ENCODE measurements at places on chromosomes 4 and X.

GRCh38 chrX:130165181-130165702, 399 bp downstream of the AIFM1 start:
- no peak for DNase-seq

DNA sequence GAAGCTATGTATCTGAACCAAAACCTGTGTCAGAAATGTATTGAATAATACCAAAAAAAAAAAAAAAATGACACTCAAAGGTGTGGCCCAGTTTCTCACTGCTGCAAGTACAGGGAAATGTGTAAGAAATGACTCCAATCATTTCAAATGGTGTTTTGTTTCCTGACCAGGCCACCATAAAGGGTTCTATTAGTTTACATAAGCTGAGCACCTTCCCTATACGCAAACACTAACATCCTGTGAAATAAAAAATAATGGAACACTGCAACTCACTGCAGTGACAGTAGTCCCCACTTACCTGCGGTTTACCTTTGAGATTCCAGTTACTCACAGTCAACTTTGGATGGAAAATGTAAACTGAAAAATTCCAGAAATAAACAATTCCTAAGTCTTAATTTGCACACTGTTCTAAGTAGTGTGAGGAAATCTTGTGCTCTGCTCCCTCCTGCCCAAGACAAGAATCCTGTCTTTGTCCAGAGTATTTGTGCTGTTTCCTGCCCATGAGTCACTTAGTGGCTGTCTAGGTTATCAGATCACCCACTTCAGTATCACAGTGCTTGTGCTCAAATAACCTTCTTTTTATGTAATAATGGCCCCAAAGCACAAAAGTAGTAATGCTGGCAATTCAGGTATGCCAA, 265.3 kb downstream of the RCHY1 start:
- DNase-seq, result no peak

DNA sequence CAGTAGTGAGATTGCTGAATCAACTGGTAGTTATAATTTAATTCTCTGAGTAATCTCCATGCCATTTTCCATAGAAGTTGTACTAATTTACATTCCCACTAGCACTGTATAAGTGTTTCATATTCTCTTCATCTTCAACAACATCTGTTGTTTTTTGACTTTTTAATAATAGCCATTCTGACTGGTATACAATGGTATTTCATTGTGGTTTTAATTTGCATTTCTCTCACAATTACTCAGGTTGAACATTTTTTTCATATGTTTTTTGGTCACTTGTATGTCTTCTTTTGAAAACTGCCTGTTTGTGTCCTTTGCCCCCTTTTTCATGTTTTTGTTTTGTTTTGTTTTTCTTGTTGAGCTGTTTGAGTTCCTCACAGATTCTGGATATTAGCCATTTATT, 880.2 kb downstream of the RAPGEF2 start:
- DNase-seq, result no peak

DNA sequence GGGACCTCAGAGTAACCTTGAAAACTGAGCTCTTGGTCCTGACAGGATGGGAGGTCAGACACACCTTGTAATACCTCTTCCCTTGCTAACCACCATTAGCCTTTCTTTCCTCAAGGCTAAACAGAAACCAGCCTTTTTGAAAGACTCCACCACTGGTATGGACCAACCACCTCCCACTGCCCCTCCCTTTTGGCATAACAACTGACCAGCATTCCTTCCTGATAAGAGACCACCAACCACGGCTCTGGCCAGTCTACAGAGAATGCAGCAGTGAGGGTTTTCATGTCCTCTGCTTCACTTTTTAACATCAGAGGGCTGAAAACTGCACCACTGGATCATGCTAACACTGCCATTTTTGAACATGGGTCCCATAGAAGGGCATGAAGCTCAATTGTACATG, 100.2 kb upstream of the MID1IP1 start:
- no peak for DNase-seq

GRCh38 chrX:123884809-123885408, 25.1 kb downstream of the XIAP start:
- peak; percentile 7 for DNase-seq

GRCh38 chrX:49082271-49082871, 2.7 kb upstream of the WDR45 start:
- no peak for DNase-seq

DNA sequence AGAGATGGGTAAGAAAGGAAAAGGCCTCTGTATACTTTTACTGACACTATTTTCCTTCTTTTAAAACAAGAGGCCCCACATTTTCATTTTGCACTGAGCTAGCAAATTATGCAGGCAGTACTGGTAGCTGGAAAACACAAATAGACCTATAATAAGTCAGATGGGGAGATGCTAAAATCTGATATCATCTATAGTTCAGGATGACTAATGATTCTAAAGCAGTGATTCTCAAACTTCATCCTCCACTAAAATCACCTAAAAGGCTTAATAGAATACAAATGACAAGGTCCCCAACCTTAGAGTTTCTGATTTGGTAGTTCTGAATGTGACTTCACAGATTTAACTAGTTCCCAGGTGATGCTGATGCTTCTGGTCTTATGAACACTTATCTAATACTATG, 247.3 kb upstream of the DIPK2B start:
- DNase-seq, result no peak

DNA sequence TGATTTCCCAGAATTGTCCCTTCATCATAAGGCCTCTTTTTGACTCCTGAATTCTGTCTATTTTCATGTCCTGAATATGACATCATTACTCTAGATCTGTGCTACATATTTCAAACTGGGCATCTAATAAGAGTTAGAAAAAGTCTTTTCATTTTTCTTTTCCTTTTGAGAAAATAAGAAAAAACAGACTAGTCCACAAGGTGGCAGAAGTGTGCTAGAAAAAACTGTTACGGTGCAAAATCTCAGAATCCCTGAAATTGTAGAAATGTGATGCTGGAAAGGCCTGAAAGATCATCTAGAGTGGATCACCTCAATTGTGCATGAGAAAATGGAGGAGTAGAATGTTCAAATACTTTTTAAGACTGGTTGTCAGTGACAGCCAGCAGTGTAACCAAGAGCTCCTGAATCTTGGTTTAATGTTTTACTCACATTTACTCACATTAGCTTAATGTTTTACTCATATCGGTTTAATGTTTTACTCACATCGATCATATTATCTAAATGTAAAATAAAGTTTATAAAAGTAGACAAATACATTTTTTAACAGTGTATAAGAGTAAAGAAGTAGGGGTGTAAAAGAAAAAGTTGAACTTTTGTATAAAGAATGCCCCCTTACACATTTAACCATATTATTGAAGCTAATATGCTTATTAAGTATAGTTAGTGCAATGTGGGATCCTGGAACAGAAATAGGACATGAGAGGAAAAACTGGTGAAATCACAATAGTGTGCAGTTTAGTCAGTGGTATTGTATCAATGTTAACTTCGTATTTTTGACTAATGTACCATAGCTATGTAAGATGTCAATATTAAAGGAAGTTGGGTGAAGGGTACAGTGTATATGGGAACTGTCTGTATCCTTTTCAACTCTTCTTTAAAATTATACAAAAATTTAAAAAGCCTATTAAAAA, 15.2 kb downstream of the ASB11 start:
- DNase-seq, result no peak

DNA sequence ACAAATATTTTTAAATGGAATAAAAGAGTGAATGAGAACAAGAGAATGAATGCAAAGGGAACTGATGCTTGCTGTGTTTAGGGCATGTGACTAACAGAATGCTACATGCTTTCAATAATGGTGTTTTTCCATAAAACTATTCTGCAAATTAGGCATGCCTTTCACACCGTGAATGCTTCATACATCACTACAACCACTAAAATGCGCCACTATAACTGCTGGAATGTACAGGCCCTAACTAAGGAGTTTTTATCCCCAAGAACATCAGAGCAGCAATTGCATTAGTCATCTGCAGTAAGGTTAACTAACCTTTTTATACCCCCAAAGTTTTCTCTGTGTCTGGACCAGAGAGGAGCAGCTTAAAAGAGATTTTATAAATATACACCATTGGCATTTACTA, 190.4 kb downstream of the ARAP2 start:
- no peak for DNase-seq

DNA sequence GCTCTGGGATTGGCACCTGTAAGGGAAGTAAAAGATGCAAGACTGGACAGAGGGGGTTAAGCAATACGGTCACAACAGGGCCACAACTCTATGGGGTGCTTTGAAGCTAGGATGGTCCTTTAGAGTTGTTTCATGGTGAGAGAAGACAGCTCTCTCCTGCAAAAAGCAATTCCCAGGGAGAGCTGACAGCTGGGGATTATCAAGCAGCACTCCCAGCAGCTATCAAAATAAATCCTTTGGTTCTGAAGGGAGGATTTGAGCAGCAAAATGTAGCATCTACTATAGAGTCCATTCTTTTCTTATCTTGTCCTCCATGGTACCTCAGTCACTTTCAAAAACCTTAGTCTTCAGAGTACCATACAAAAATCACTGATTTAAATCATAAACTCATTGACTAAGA, 35.1 kb upstream of the AP1AR start:
- DNase-seq, result no peak

GRCh38 chr4:43458293-43458692, 565.8 kb downstream of the GRXCR1 start:
- DNase-seq, result no peak
